ENCODE measurements at places on chromosomes 4 and X.

- no peak for DNase-seq
Measured at GRCh38 chrX:31266203-31267076, 194.6 kb upstream of the FTHL17 start.

DNA sequence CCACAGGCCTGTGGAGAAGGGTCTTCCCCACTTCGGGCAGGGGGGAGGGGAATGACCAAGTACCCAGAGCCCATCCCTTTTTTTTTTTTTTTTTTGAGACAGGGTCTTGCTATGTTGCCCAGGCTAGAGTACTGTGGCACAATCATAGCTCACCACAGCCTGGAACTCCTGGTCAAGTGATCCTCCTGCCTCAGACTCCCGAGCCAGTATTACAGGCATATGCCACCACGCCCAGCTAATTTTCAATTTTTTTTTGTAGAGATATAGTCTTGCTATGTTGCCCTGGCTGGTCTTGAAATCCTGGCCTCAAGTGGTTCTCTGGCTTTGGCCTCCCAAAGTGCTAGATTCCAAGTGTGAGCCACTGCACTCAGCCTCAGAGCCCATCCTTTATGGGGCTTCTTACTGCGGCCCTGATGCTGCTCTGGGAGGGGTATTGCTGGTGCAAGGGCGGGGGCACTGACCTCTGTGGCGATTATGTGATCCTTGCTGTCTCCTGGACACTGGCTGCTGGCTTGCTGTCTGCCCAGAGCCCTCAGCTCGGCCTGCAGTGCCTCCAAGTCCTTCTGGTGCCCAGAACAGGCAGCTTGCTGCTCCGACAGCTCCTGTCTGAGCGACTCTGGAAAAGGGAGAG lies 32.9 kb downstream of the MED28 start:
- DNase-seq: no peak

GRCh38 chr4:108010167-108010566 lies 20.5 kb downstream of the HADH start:
- peak; percentile 55 for DNase-seq

DNA sequence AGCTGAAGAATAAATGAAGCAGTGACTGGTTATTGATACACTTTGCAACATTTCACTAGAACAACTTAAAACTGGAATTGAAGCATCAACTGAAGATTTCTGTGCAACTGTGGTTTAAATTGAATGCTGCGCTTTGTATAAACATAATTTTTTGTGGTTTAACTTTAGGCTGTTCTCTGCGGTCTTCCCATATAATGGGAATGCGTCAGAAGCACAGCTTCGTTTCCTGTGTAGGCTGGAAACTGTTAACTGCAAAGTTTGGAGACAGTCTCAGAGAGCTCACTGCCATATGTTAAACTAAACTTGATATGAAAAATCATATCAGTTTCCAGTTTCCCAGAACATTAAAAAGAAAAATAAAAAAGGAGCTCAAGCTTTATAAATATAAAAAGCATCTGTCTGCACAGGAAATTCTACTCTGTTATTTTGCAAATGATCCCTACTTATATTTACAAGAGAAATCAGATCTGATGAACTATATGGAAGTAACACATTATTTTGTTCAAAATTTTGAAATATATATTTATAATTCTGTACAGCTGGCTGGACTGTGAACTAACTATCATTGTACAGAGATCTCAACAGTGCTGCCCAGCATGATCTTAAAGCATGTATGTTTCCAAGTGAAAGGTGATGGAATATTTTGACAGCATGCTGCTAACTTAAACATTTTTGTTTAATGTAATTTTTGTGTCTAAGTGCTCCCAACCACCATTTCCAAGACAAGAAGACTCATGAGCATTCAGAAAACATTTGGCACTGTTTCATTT lies 139.9 kb downstream of the NDST3 start:
- peak; percentile 48 for DNase-seq

GRCh38 chrX:10039821-10040793 lies 72.9 kb downstream of the CLDN34 start:
- DNase-seq: no peak

- no peak for DNase-seq
Measured at GRCh38 chr4:25903900-25904747, 9.9 kb upstream of the SMIM20 start.

- DNase-seq: no peak
Measured at GRCh38 chrX:72128881-72129280, 2.8 kb downstream of the RTL5 start.

- DNase-seq: peak; percentile 57
Measured at GRCh38 chr4:8319731-8320385, 50.3 kb downstream of the HTRA3 start.

DNA sequence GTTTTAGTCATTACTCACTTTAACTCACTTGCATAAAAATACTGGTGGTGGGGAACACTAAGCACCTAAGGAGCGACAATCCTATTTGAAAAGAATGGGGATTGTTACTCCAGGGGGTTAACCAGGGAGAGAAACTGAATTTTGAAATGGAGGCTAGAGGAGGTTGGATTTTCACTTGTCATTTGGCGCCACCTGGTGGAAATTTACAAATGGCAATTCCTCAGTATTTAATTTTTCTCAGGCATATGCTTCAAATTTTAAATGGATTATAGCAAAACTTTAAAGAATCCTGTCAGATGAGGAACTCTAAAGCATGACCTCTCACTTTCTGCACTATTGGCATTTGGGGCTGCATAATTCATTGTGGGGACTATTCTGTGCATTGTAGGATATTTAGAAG lies 2.7 kb upstream of the GEMIN8 start:
- no peak for DNase-seq

DNA sequence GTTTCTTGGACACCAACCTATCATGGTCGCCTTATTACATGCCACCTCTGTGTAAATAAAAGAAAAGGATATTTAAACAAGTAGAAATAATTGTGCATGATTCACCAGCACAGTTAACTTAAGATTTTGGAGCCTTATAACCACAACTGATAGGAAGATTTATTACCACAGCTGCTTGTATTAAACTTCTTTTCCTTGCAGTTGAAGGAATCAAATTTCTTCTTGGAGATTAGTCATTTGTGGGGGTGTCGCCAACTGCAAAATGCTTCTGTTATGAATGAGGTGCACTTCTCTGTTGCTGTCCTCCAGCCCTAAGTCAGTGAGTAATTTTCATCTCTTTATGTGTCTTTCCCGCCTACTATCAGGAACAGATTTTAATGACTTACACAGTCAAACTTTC lies 73.3 kb downstream of the OR13H1 start:
- peak; percentile 10 for DNase-seq

DNA sequence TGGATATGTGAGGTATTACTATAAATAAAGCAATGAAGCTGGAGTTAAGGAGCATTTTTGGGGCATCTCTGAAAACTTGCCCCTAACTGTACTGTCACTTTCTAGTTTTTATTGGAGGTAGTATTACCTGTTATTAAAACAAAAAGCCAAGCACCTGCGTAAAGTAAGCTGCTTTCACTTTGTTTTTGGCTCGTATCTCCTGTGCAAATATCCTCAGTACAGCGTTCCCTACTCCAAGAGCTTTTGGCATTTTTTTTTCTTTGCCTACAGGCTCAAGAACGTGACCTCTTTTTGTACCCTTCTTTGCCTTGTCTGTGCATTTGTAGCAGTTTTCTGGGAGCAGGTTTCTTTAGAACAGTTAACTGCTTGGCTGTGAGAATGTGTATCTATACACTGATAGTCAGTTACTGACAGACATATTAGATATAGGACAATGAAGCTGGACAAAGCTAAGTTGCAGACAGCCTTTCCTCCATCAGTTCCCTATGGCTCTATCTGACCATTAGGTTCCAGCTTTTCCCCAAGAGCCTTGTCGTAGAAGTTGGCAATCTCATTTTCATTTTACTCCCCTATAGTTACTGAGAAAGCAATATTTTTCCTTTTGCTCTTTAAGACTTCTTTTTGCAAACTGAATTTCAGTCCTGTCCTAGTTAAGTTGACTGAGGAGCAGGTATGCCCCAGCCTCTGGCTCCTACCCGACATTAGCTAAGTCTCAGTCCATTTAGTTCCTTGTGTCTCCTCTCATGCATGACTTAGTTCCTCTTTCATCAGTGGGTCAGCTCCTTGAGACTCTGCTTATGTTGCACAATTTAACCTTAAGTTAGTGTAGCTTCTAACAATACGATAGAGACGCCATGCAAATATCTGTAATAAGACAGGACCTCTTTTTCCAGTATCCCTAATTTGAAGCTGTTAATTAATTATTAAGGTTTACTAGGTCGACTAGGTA lies 71.5 kb upstream of the HPRT1 start:
- no peak for DNase-seq

DNA sequence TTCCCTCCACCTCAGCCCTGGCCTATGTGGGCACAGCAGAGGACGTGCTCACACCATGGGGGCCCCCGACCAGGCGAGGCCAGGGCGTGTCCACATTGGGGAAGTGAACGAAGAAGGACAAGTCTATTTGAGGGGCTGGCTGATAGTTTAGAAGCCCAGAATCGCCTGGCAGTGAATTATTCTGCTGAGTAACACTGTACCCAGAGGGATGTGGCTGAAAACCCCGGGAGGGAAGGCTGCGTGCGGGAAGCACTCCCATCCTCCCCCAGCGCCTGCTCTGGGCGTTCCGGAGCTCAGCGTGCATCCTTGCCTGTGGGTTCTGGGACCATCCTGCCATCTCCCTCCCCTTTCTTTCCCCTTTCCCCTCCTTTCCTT lies 66.6 kb downstream of the TRMT44 start:
- no peak for DNase-seq

- no peak for DNase-seq
Measured at GRCh38 chr4:165052627-165053026, 1.0 kb upstream of the TRIM75 start.

GRCh38 chrX:85808217-85808616 lies 239.1 kb downstream of the CHM start:
- no peak for DNase-seq

GRCh38 chrX:46125111-46125510 lies 420.1 kb downstream of the ZNF674 start:
- no peak for DNase-seq

DNA sequence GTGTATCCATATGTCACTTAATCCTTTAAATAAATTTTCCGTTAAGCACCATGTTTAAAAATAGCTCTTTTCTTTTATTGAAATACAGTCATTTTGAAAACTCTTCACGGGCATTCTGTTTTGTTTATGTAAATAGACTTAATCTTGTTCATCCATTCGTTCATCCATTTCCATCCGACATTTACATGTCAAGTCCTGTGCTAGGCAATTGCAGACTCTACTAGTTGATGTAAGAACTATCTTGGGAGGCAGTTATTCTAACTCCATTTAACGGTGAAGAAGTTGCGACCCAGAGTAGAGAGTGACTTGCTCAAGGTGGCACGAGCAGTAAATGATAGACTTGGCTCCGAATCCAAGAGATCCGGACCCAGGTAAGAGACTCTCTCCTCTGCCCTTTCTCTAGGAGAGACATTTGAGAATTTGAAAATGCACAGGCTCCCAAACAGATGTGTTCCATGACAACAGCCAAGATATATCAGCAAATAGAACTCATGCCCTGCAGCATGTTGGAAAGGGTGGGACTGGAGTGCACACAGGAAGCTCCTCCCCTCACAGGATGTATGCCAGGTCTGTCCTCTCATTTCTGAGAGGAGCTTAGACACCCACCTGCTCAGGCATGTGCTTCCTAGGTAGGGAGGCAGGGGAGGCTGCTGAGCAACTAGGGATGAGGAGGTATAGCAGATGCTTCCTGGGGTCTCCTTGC lies 64.5 kb downstream of the DRD5 start:
- DNase-seq: no peak

GRCh38 chr4:188839704-188840103 lies 700.5 kb downstream of the TRIML1 start:
- peak; percentile 3 for DNase-seq
